ENCODE measurements at places on chromosomes 1 and 21.
A peak's percentile ranks its signal among the peaks of the same experiment; 100 is the strongest.

DNA sequence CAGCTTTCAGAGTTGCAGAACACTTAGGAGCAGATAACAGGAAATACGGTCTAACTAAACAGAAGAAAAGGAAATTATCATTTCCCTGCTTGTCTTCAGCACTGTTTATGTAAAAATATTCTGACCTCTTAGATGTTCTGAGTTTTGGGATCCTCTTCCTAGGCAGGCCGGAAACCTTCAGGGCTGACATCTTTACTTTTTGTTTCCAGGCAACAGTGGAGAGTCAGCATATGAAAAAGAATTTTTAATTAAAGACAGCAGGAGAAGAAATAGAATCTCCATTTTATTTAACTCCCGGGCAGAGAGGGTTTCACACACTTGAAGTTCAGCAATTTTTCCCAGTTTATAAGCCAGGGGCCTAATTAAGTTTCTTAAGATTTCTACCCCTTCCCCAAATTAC is 5.1 kb upstream of the RIPPLY3 start:
- DNase-seq = no peak

- no peak for DNase-seq
Observed at GRCh38 chr1:47178020-47178419, 11.8 kb downstream of the PDZK1IP1 start.

- DNase-seq = peak; percentile 45
Observed at GRCh38 chr21:37700641-37701202, 215.5 kb downstream of the KCNJ6 start.

GRCh38 chr1:45356186-45356585 is 15.9 kb upstream of the MUTYH start:
- no peak for DNase-seq

GRCh38 chr1:228005511-228006033 is 1.2 kb upstream of the WNT3A start:
- no peak for DNase-seq

DNA sequence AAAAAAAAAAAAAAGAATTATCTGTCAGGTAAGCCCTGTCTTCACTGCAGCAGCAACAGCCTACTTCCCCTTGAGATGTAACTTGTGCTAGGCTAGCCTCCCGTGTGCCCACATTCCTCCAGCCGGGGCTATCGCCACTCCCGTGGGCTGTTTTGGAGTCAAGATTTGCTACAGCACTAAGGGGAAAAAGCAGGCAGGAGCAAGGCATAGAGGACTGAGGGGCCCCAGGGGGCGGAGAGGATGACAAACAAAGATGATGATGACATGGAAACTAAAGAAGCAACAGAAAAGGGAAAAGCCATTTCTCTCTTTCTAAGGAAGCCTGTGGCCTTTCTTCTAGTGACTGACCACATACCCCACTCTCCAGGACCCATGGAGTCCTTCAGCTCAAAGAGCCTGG is 1.9 kb downstream of the TNFAIP8L2 start:
- DNase-seq = no peak

GRCh38 chr21:40422896-40423635 is 423.9 kb downstream of the DSCAM start:
- no peak for DNase-seq

GRCh38 chr1:201486187-201486586 is 17.2 kb upstream of the PHLDA3 start:
- no peak for DNase-seq

GRCh38 chr1:202750024-202750423 is 39.8 kb upstream of the SYT2 start:
- no peak for DNase-seq

DNA sequence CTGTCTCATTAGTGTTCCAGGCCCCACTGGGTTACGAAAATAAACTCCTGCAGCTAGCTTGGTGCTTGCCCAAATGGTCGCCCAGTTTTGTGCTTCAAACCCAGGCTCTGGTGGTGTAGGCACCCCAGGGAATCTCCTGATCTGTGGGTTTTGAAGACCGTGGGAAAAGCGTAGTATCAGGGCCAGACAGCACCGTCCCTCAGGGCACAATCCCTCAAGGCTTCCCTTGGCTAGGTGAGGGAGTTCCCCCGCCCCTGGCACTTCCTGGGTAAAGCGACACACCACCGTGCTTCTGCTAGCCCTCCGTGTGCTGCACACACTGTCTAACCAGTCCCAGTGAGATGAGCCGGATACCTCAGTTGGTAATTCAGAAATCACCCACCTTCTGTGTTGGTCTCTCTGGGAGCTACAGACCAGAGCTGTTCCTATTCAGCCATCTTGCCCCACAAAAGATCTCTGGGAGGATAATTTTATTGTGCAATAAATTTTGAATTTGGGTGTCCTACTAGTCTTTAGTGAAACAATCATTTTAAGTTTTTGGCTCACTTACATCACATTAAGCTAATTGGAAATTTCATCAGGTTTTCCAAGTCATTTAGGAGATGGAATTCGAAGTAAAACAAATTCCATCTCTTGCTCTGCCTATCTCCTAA is 9.4 kb upstream of the SLC25A24 start:
- DNase-seq = no peak

- peak; percentile 41 for DNase-seq
Observed at GRCh38 chr1:200510228-200510623, 100.4 kb upstream of the ZNF281 start.

DNA sequence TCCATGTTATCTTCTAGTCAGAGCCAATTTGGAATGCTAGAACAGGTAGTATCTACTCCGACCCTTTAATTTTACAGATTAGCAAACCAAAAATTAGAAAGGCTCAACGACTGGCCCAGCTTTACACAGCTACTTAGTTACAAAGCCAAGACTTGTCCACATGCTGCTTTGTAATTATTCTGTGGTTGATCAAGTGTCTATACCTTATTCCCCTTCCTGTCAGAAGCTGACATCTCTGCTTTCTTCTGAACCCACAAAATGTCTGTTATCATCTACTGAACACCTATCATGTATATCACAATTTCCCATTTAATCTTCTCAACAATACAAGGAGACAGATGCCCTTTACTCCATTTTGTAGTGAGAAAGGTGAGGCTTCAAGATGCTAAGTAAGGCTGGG is 15.6 kb downstream of the TGFBR3 start:
- DNase-seq = no peak

DNA sequence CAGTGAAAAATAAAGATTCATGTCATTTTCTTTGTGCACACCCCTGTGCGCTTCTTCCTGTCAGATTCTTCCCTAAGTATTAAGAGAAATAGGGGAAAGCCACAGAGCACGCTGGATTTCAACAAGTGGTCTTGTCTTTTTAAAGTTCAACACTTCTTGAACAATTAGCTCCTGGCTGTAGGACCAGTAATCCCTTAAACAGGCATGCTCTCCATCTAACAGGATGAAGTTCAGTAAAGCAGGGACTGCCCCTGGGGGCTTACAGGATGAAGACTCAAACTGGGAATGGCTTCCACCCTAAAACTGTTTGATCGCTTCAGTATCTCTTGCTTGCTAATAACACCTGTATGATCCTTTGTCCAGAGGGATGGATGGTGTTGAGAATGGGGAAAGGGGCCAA is 4.2 kb downstream of the PSMB4 start:
- DNase-seq = no peak

DNA sequence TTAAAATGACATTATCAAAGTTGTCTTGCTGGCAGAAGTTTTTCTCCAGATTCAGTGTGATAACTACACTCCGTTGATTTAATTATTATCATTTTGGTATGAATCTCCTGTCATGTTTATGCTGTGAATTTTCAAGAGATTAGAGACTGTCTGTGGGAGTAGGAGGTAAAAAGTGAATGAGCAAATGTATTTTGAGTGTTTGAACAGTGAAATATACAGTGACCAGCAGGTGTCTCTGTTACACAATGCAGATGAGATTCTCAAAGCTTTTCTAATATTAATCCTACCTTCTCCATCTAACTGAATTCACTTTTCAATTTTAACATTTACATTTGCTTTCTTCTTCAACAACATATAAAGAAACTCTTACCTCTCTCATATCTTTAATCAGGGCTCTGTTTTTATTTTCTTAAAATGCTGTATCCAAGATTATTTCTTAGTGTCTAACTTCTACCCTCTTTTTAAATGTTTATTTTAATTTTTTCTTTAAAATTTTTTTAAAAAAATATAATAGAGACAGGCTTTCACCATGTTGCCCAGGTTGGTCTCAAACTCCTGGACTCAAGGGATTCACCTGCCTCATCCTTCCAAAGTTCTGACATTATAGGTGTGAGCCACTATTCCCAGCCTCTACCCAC is 20.9 kb upstream of the HSPA13 start:
- no peak for DNase-seq

GRCh38 chr1:65791801-65792668 is 660 bp upstream of the PDE4B start:
- no peak for DNase-seq

- DNase-seq = no peak
Observed at GRCh38 chr1:167488786-167489185, 29.5 kb downstream of the CD247 start.

DNA sequence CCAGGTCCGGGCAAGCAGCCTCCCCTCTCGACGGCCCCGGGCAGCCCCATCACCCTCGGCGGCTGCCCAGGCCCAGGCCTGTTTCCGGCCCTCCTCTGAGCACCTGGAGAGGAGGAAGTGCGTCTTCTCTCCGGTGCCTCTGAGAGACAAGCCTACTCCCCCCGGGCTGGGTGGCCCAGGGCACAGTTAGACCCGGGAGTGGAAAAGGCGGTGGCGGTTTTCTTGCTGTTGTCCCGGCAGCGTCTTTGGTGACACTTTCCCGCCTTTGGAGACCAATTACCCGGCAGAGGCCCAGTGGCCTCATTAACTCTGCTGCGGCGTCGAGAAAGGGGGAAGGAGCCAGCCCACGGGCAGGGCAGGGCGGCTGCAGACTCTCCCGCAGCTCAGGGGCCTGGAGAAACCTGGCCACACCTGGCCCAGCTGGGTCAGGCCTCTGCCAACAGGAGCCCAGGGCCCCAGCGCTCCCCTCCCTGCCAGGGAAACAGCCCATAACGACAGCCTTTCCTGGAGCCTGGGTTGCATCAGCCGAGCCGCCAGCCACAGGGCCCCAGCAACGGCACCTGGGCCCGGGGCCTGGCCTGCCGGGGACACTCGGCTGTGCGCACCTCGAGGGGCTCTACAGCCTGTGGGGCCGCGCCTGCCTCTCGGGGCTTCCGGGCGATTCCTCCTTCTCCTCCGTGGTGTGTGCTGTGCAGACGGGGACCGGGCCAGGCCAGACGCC is 28.4 kb upstream of the C1orf159 start:
- no peak for DNase-seq

GRCh38 chr1:215115760-215116159 is 33.2 kb downstream of the KCNK2 start:
- DNase-seq = no peak

GRCh38 chr1:221331273-221332183 is 410.4 kb downstream of the DUSP10 start:
- DNase-seq = no peak

DNA sequence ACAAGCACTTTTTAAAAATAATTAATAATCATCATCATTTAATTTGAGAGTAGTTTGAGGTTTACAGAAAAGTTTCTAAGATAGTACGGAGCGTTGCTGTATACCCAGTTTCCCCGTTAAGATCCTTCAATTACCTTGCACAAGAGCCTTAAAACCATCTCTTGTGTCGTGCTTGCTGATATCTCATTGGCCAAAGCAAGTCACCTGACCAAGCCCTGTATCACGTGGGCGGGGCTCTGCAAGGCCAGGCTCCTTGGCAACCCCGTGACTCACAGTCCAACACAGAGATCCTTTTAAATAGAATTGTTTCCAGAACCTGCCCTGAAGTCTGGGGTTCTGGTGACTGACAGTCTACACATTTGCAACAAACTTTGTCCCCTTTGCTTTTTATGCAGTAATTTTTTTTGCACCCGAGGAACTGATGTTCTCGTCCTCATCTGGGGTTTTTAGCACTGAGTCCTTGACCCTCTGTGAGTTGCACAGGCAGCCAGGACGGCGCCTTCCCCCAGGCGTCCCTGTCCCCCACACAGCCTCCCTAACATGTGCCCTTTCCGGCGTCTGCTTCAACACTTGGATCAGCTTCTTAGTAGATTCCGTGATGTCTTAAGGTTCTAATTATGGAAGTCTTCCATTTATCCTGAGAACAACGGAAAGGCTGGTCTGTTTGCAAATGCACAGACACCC is 183.3 kb upstream of the TMEM51 start:
- peak; percentile 67 for DNase-seq

- no peak for DNase-seq
Observed at GRCh38 chr1:27011058-27011764, 1.4 kb downstream of the TENT5B start.

DNA sequence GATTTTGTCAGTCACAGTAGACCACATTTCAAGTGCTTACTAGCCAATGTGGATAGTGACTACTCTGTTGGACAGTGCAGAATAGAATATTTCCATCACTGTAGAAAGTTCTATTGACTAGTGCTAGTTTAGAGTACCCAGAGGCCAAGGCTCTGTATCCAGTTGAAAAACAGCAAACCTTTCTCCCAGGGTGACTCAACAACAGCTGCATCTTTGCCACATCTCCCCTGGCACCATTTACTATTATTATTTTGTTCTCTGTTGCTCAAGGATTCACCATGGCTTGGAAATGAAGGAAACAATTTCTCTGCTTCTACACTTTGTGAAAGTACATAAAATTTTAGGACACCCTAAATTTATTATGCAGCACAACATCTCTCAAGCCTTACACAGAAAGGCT is 85.3 kb upstream of the WDR26 start:
- DNase-seq = no peak

- DNase-seq = no peak
Observed at GRCh38 chr1:51515982-51516648, 3.0 kb downstream of the EPS15 start.

DNA sequence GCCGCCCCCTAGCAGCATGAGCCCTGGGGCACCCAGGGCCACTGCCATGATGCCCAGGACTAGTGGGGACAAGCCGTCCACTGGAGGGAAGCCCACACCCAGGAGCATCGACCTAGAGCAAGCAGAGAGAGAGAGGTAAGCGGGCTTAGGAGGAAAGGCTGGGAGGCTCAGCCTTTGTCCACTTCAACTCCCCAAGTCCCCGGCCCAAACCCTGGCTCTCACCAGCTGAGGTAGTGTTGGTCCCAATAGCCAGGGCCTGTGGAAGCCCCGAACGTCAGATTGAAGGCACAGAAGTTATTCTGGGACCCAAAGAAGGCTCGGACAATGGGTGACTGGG is 2.4 kb downstream of the GLMP start:
- DNase-seq = no peak

GRCh38 chr1:17120962-17121837 is 1.9 kb upstream of the PADI2 start:
- no peak for DNase-seq

DNA sequence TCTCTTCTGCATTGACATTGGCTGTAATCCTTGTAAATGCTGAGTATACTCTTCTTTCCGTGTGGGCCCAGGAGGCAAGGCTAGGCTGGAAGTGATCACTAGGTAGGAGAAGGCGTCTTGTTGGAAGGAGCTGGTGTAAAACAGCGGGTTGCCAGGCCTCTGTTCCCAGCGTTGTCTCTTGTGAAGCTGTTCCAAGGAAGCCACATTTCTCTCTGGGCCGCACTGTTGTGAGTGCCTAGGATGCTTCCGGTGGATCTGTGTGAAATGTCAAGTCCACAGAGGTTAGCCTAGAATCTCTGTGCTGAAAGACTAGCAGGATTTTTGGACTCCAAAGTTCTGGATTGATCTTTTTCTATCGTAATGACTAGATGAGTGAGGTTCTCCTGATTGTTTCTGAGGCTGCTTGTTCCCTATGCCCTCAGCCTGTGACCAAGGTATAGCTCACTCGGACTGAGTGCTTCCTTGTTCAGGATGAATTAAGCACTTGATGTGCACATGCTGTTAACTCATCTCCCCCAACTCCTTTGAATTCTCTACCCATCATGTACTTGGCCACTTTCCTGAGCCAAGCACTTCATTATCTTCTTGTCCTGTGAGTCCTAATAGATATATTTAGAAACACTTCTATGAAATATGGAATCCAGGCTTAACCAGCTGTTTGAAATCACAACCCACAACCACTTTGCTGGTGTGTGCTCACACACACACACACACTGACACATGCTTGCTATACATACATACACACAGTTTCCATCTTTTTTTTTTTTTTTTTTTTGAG is 63.3 kb downstream of the PBX1 start:
- no peak for DNase-seq
